ENCODE measurements at places on chromosomes 3 and 15.

DNA sequence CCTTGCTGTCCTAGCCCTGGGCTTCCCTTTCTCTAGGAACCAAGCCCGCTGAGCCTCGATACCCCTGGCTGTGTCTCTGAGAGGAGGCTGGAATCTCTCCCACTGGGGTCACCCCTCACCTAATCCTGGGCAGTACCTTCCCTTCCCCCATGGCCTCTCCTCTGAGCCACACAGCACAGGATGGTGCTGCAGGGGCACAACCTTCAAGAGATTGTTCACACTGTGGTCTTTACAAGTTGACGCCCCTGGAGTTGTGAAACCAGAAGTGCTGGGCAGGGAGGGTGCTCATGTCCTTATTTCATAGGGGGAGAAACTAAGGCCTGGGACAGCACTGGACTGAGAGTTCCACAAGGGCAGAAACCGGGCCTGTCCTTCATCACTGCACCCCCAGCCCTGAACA is 70.9 kb upstream of the TMEM115 start:
- no peak for DNase-seq

GRCh38 chr3:153623834-153624233 is 461.8 kb downstream of the RAP2B start:
- no peak for DNase-seq

DNA sequence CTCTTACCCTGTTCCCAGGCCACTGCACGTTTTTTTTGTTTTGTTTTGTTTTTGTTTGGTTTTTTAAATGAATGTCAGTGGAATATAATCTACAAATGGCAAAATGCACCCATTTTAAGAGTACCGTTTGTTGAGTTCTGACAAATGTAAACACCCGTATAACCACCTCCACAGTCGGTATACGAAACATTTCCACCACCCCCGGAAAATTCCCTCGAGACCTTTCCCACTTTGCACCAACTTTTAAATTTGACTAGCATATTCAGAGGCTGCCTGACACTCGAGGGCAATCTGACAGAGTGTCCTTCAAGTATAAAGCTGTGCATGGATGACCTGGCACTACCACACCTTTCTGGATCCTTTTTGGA is 613 bp upstream of the ARHGEF3 start:
- DNase-seq: no peak

GRCh38 chr3:119359476-119360326 is 65.5 kb downstream of the ARHGAP31 start:
- DNase-seq: no peak

- no peak for DNase-seq
These were observed 882 bp downstream of the CADM2 start for GRCh38 chr3:84959470-84960271.

GRCh38 chr3:108862865-108863798 is 40.5 kb downstream of the TRAT1 start:
- no peak for DNase-seq

DNA sequence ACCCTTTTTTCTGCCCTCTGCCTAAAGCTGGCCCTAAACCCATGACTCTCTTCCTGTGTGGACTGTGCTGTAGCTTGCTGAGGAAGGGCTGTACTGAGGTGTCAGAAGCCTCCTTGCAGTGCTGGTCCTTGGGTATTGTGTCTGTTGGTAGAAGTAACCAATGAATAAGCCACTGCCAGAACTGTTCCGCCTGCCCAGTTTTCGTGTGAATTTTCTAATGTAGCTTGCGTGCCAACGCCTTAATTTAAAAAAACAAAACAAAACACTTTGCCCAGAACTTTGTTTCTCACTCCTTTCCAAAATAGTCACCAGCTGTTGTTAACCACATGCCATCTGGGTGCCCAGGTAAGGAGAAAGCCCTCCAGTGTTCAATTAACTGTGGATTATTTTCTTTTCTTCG is 101.9 kb downstream of the KLHL25 start:
- DNase-seq: no peak

DNA sequence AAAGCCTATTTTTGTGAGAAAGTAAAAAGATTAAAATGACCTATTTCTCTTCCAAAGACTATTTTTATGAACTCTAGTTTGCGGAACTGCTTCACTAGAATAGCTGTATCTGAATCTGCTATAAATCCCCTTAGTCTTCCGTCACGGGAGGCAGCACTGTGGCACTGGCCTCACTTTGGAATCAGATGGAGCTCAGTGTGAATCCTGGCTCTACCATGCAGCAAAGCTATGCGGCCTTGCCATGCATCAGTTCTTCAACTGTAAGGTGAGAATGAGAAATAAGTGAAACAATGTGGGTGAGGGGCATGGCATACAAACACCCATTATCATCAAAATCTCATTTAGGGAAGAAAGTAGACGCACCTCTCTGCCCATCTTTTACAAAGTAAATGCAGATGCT is 27.5 kb upstream of the CSPG5 start:
- DNase-seq: no peak

GRCh38 chr3:104460477-104461406 is 906.0 kb upstream of the ALCAM start:
- DNase-seq: no peak

DNA sequence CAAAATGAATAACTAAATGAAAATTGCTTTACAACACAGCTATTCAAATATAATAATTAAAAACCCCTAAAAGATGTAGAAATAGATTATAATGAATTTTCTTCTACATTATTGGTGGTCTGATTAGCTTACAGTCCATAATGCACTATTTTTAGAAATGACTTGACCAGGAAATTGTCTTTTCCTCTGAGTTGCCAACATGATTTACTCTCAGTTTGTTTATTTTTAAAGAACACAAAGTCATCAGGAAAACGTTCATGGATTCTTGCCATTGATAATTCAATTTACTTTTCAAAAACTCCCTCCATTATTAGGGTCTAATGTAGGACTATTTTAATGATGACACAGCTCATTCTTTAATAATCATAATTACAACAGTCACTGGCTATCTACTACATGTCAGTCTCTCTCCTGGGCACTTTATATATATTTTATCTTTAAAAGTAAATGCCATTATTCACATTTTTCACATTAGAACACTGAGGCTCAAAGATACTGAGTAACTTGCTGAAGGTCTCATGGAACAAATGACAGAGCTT is 1.1 kb downstream of the TM4SF18 start:
- no peak for DNase-seq

DNA sequence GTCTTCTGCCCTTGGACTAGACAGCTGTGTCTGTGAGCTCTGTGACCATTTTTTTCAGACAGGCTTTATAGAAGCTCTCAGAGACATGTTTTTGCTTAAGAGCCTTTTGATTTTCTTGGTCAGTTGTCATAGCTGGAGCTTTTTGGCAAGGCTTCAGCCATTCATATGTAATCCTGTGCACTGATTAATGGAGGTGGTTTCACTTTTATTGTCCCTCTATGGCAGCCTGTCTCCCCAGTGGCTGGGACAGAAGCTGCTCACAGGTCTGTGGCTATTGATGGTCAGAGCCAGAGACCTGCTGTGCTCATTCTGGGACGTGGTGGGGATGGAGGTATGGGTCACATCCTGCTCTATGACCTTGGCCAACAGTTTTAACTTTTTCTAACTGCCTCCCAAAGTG is 226.6 kb upstream of the LRRFIP2 start:
- DNase-seq: no peak

DNA sequence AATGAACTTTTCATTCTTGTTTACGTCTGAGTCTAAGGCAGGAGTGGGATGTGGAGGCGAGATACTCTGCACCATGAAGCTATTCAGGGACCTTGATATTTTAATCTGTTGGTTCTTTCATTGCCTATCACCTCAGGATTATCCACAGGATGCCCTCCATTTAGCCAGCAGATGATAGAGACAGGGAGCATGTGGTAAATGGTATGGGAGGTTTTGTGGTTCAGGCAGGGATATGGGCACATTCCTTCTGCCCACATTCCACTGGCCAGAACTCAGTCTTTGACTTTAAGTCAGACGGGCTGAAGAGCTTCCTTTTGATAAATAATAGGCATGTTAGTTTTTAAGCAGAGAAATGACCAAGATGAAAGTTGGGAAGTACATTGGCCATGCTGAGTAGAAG is 548.0 kb upstream of the CCDC54 start:
- no peak for DNase-seq

- no peak for DNase-seq
These were observed 167.1 kb downstream of the ARRDC4 start for GRCh38 chr15:98127586-98127985.

DNA sequence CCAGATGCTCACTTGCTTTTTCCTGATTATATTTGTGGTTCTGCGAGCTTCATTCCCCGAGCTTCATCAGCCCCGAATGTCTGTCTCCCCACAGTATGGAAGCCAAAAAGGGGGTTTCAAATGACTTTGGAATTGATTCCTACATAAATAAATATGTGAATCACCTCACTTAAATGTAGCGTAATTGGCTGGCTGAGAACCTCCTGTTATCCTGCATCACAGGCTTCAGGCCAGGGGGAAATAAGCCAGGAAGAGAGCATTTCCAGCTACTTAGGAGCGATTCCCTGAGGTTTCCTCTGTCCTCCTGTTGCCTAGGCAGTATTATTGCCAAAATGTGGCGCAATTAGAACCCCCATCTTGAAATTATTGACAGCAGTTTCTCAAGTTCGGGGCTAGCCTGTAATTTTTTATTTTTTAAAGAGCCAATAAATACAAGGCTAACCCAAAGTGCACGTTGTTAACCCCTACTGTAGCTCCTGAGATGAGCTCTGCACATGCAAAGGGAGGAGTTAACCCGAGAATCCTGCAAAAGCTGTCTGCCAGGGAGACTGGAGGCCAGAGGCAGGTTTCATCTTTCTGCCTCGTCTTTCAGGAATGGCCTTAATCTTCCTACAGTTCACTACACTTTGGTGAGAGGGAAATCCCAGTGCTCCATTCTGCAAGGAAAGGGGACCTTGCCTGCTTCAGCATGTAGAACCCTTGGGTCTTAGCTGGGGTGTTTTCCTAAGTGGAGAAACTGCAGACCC is 148.2 kb downstream of the ADAMTS9 start:
- no peak for DNase-seq

DNA sequence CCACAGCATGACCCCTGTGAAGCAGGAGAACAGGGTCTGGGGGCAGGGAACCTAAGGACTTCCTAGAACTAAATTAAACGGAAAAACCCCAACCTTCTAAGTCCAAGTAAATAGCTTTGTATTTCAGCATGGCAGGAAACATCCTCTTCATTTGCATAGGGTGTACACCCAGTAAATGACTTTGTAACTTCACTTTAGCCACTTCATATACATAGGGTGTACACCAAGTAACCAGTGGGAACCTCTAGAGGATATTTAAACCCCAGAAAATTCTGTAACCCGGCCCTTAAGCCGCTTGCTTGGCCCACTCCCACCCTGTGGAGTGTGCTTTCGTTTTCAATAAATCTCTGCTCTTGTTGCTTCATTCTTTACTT is 41.8 kb downstream of the FSD2 start:
- no peak for DNase-seq

- DNase-seq: no peak
These were observed 176.9 kb upstream of the NSMCE3 start for GRCh38 chr15:29446480-29446879.

Measured in NCI-H526 (cell line).